Common myeloid progenitor, CD34-positive (primary cell): ENCODE measurements at places on chromosomes 1 and 21.

- no peak for DNase-seq
Observed at GRCh38 chr1:19300211-19300610, 11.6 kb upstream of the AKR7A3 start.

- peak; percentile 98 for DNase-seq
Observed at GRCh38 chr1:205121660-205122488, at the start of gene RBBP5. RBBP5 (minus strand) TSS chr1:205121978; CDS start chr1:205121873, 105 bp downstream.

- no peak for DNase-seq
Observed at GRCh38 chr1:230568676-230569075, 73.6 kb upstream of the COG2 start.

DNA sequence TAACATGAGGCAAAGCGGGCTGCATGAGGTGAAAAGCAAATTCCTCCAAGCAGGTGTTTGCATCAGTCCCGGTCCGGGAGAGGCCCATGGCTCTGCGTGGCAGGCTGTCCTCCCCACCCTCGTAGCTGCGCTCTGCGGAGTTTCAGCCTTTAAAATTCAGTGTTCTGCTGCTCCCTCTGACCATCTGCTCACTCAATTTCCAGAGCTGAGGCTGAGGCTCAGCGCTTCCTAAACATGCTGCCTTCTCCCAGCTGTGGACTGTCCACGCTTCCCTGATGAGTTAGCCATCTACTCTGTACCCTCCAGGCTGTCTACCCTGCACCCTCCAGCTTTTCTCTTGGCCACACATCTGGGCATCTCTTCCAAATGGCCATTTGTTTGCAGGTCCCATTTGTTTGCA, 87.7 kb downstream of the KCNJ6 start:
- no peak for DNase-seq

- no peak for DNase-seq
Observed at GRCh38 chr1:159005161-159005560, 4.5 kb upstream of the IFI16 start.

- DNase-seq: no peak
Observed at GRCh38 chr1:19885821-19886220, 3.6 kb downstream of the OTUD3 start.

DNA sequence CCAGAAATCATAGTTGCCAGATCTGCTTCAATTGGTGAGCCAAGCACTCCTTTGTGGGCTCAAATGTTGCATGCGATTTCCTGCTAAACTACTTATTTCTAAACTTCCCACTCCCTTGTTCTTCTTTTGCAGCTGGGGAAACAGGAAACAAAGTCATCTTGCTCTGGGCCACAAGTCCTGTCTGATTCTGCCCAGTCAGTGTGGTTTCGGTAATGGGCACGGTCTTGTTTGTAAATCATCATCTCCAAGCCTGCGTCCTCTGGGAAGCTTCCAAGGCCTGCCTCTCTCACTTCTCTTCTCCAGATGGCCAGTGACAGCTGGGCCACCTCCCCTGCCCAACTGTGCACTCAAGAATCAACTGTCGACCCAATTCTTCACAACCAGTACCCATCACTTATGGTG, 4.4 kb downstream of the S100A8 start:
- DNase-seq: peak; percentile 76

DNA sequence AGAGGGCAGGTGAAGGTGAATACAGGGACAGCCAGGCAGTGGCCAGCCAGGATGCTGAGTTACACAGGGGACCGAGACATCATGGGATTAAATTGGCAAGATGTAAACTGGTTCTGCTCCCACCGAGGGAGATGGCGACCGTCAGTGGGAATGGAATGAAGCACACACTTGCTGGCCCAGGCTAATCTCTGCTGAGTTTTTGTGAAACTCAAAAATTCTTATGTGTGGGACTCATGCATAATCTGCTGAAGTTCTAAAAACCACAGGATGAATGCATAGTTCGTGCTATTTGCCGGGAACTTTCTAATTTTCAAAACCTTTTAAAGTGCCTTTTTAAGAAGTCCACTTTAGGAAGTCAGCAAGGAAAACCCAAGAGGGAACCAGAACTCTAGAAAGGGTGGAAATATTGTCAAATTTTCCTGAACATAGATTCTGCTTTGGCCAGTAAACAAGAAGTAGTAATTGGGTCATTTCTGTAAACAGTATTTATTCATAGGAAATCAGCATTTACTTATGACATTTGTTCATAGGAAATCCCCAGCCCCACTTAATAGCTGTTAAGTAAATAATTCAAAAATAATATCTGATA, 85.4 kb upstream of the ROR1 start:
- no peak for DNase-seq

GRCh38 chr1:167469280-167469965, 48.9 kb downstream of the CD247 start:
- DNase-seq: no peak

DNA sequence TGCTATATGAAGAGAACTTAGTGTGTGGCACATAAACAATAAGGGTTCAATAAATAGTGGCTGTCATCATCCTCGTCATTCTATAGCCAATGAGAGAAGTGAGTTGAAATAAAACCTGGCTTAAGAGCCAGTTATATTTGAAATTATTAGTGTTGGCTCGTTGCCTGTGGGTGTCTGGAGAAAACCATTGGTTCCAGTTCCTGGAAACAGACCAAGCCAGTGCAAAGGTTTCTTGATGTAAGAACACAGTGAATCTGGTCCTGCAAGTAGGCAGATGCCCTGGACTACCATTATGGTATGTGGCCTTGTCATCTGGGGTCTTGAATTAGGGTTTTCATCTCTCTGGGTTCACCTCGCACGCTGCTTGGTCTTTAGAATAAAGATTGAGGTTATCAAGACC, 43.3 kb downstream of the URB2 start:
- no peak for DNase-seq

DNA sequence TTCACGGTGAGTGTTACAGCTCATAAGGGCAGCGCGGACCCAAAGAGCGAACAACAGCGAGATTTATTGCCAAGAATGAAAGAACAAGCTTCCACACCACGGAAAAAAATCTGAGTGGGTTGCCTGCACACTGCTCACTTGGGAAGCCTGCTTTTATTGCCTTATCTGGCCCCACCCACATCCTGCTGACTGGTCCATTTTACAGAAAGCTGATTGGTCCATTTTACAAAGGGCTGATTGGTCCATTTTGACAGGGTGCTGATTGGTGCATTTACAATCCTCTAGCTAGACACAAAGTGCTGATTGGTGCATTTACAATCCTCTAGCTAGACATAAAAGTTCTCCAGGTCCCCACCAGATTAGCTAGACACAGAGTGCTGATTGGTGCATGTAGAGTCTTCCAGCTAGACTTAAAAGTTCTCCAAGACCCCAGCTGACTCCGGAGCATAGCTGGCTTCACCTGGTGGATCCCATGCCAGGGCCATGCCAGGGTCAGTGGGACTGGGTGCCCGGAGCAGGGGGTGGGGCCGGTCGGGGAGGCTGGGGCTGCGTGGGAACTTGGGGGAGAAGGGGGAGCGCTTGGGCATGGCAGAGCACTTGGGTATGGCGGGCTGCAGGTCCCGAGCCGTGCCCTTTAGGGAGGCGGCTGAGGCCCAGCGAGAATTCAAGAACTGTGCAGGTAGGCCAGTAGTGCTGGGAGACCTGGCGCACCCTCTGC, 75.4 kb upstream of the ATP1A1 start:
- DNase-seq: no peak

DNA sequence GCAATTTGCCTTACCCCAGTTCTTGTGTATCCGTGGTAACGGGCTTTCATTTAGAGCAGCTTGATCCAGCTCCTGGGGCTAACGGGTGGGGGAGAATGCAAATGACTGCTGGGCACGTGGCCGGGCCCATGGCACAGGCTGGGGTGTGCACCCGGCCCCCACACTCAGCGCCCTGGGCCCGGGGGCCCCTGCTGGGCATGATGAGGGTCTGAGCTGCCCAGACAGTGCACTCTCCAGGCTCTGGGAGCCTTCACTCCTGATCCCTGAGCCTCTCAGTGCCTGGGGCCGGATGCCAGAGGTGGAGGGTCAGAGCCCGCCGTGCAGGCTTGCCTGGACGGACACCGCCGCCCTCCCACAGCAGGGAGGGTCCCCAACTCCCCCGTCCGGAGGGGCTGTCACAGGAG, 20.1 kb upstream of the PEX10 start:
- DNase-seq: no peak

DNA sequence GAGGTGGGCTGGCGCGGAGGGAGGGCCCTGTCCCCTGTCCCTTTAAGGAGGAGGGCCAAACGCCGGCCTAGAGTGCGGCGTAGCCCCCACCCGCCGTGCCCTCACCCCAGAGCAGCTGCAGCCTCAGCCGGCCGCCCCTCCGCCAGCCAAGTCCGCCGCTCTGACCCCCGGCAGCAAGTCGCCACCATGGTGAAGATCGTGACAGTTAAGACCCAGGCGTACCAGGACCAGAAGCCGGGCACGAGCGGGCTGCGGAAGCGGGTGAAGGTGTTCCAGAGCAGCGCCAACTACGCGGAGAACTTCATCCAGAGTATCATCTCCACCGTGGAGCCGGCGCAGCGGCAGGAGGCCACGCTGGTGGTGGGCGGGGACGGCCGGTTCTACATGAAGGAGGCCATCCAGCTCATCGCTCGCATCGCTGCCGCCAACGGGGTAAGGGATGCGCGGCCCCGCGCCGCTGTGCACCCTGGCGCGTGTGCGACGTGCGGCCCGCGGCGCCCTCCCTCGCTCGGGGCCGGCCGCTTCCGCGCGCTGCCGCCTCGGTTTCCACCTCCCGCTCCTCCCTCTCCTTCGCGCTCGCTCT, at the start of gene PGM1:
TSS of gene PGM1 (plus strand) at position 109 of the 583 bp plus-strand sequence. CDS start at position 187, 78 bp downstream.
- DNase-seq: peak; percentile 85

GRCh38 chr1:36620142-36620541, 137.4 kb upstream of the CSF3R start:
- DNase-seq: no peak

GRCh38 chr21:39153373-39153772, 29.9 kb downstream of the PSMG1 start:
- peak; percentile 44 for DNase-seq

DNA sequence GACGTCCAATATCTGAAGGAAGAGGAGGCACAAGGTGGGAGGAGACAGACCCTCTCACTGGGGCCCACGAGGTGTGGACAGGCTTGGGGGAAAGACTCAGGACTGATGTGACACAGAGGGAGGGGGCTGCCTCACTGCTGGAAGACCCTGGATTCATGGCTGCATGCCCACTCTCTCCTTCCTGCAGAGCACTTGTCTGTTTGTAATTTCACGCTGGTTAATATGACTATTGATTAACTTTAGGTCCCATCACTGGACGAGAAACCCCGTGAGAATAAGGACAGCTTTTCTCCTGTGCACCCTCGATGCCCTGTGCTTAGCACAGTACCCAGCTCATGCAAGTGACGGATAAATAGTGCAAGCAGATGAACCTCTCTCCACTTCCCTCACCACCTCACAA, 35.1 kb downstream of the CACNA1S start:
- no peak for DNase-seq

DNA sequence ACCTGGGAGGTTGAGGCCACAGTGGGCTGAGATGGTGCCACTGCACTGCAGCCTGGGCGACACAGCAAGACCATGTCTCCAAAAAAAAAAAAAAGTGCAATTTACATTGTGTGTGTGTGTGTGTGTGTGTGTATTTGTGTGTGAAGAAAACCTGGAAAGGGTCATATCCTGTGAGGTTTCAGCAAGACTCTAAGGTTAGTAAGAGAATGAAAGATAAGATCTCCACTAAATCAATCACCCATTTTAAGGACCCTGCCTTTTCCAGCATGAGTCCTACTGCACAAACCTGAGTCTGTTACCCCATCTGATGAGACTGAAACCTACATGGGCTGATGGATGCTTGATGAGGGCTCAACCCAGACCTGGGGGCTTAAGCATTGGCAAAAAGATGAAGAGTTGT, 4.9 kb upstream of the C1orf74 start:
- no peak for DNase-seq

GRCh38 chr1:33899746-33900145, 35.9 kb downstream of the HMGB4 start:
- no peak for DNase-seq

- DNase-seq: no peak
Observed at GRCh38 chr1:125085720-125086591, 3901.2 kb downstream of the SRGAP2C start.

GRCh38 chr21:14603202-14603601, 57.1 kb upstream of the SAMSN1 start:
- no peak for DNase-seq

DNA sequence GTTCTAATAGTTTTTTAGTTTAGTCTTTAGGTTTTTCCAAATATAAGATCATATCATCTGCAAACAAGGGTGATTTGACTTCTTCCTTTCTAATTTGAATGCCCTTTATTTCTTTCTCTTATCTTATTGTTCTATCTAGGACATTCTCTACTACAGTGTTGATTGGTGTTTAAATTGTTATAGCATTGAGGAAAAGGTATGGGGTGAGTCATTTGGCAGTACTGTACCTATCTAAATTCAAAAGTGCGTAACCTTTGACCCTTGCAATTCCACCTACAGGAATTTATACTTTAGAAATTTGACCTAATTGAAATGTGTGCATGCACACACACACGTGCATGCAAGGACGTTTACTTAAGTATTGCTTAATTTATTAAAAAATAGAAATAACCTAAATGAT, 78.3 kb downstream of the MAB21L3 start:
- no peak for DNase-seq

DNA sequence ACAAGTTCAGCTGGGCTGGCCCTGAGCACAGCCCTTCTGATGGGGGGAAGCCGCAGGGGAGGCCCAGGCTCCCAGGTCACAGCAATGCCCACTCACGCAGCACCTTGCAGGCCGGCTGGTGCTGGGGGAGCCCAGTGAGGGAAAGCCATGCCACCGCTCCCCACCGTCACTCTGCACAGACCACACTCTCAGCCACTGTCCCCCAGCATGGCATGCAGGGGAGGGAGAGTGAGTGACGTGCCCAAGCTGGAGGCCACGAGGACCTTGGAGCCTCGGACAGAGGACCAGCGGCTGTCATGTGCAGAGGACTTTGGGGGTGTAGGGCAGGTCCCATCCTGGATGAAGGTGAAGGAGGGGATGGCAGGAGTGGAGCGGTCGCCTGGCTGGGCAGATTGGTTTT, 25.1 kb downstream of the SLC45A1 start:
- no peak for DNase-seq
